ENCODE measurements at places on chromosomes 2 and 18.

DNA sequence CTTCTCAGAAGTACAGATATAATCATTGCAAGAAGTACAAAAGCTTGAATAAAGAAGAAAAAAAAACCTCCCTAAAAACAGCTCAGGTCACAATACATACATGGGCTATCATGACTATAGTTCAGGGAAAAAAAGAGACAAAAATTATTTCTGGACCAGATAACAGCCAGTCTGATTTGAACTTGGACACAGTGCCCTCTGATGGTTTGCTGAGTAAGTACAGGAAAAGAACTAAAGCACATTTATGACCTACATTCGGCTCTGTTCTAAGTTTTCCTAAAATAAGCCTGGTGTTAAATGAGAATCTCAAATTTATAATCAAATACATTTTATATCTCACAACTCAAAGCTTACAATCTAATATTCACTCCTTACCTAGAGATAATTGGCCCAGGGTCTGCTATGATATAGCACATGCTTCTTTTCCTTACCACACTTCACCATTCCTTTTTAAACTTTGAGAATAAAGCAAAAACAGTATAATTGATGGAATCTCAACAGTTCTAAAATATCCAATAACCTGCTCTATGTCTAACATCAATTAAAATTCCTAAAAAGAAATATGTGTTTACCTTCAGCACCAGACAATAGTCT, 81.1 kb downstream of the RAPH1 start:
- no peak for DNase-seq

DNA sequence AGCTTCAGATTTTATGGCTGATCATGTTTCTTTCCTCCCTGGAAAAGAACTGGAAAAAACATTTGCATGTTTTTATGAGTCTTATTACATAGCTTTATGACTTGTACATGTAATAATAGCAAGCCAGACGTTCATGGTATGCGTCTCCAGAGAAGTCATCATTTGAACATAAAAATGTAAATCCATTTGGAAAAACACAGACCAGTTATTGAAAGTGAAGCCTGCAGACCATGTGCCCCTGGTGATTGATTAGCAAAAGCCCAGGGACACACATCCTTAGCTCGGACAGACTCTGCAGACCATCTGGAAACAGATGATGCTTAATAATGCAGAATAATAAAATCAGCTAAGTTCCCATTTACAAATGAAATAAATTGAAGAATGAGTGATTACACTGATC, 283.1 kb downstream of the TDRD15 start:
- no peak for DNase-seq

DNA sequence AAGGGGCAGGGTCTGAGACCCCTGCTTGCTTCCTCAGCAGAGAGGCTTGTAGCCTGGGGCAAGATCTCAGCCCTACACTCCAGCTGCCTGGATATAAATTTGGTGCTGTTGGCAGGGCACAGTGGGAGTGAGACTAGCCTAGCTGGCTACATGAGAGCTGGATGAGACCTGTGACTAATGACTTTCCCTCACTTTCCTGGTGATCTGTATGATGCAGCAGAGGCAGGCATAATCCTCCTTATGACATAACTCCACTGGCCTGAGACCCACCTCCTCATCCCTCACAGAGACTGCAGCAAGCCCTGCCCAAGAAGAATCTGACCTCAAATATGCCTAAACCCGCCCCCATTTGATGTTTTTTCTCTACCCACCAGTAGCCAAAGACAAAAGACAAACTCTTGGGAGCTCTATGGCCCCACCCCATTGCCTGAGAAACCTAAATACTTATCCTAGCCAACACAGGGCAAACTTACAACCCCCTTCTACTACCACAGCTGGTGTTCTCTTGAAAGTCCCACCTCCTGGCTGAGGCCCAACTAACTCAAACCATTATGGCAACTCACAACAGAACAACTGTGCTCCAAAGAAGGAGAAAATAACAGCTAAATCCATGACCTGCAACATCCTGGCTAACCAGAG, 102.7 kb downstream of the NR4A2 start:
- DNase-seq = no peak

GRCh38 chr2:188787021-188787657, 187.0 kb upstream of the COL3A1 start:
- DNase-seq = no peak

DNA sequence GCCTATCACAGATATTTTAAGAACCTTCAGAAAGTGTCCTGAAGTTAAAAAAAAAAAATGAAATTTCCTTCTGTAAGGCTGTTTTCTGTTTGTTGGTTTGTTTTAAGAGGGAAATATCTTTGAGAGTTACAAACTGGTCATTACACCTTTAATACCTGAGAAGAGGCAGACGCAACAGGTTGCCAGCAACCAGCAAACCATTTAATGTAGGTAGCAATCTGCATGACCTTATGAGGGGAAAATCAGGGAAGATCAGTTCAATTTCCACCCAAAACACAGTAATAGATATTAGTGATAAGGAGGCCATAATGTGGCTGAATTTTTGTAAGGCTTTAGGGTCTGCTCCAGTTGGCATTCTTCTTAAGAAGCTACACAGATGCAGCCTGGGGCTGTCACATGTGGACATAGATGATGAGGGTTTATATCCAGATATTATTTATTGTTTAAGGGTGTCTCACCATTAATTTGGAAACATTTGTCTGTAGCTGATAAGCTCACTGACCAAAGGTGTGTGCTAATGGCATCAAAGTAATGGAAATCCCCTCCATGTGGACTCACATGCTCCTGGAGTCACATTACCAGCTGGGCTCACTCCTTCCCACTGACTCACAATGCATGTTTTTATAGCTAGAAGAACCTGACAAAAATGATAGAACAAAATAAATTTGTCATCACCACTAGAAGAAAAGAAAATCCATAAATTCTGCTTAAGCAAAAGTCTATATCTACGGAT, 83.5 kb upstream of the DTNA start:
- no peak for DNase-seq
